DMS79 (cell line): ENCODE measurements at places on chromosomes 2 and 18.

DNA sequence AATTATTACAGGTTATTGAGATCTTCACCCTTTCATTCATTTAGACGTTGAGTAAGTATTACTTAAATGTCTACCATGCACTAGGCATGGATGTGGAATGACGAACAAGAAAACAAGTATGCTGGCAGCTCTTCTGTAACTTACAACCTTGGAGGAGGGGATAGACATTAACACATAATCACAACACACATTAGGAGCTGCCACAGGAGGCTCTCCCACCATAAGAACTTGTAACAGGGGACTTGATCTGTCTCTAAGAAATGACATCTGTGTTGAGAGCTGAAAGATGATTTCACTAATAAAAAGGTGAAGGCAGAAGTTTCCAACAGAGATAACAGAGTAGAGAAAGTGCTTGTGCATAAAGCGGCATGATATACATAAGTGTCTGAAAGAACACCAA lies 384.7 kb upstream of the ZEB2 start:
- no peak for DNase-seq

GRCh38 chr2:239157771-239158170 lies 243.0 kb downstream of the HDAC4 start:
- DNase-seq, result no peak

DNA sequence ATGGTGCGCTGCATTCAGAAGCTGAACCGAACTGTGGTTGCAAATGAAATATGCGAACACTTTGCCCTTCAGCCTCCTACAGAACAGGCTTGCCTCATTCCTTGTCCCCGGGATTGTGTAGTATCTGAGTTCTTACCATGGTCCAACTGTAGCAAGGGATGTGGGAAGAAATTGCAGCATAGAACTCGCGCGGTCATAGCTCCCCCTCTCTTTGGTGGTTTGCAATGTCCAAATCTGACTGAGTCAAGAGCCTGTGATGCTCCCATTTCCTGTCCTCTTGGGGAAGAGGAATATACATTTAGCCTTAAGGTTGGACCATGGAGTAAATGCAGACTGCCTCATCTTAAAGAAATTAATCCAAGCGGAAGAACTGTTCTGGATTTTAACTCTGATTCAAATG lies 291.4 kb downstream of the THSD7B start:
- no peak for DNase-seq

- no peak for DNase-seq
Measured at GRCh38 chr18:41887100-41887499, 67.9 kb upstream of the PIK3C3 start.

DNA sequence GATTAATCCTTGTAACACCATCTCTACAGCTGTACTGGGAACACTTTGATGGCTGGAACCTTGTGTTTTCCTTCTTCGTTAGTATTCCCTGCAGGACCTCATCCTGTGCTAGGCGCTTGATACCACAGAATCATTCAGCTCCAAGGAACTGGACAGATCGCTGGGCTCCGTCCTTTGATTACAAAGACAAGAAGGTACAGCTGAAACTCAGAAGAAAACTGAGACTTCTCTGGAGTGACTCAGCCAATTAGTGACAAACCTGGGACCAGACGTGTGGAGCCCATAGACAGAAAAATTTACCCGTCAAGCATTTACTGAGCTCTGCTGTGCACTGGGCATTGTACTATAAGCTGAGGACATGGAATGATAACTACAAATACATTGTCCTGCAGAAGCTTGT lies 67.3 kb downstream of the NCKAP5 start:
- no peak for DNase-seq

- no peak for DNase-seq
Measured at GRCh38 chr2:157150747-157151146, 106.8 kb upstream of the GALNT5 start.

DNA sequence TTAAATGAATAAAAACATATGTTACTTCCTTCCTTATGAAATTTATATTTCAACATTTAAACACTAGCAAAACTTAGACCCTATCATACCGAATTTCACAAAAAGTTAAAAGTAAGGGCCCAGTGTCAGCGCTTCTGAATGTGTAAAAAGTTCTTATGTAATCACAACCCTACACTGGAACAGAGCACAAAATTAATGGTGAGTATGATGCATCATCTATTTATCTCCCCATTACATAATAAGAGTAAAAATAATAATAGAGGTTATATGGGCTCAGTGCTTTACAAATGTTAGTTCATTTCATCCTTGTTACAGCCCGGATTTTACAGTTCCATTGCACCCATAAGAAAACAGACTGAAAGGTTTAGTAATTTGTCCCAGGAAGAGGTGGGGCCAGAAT lies 144.9 kb upstream of the POU3F3 start:
- no peak for DNase-seq

DNA sequence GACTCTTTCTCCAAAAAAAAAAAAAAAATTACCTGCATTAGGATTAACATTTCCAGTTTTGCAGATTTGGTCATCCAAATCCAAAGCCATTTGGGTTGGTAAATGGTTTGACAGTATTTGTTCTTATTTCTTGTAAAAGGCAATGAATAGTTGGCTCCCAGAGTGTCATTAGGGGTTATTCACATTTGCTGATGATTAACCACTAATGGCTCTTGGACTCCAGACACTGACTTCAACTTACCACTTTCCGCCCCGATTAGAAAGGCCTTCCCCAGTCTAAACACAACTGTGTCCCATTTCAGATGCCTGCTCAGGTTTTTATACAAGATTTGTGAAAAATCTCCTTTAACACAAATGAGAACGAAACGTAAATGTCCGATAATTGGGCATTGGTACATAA lies 9.6 kb upstream of the TGIF1 start:
- no peak for DNase-seq

- no peak for DNase-seq
Measured at GRCh38 chr2:149703281-149703680, 115.7 kb upstream of the MMADHC start.

GRCh38 chr2:121429119-121429903 lies 101.4 kb upstream of the RNU4ATAC start:
- no peak for DNase-seq

DNA sequence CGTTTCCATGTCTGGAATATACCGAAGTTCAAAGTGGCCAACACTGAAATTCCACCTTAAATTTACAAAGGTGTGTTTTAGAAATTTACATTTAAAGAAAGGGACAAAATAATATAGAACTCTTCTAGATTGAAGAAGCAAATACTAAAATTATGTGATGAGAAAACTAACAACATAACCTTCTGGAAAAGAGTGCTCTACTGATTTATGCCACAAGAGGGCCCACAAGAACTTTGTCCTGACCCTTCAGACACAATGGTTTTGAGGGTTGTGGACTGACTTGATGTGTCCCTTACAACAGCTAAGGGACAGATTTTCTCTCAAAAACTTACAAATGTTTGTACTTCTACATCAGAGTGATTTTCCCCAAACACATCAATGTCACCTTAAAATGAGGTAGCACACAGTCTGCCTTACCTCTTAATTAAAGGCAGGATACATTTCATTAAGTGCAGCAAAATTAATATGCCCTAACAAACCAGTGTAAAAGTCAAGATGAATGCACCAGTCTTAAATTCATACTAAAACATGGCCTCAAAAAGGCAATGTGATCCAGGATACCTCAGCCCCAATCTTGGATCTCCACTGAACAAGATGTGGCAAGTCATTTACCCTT lies 36.2 kb downstream of the EIF2AK3 start:
- no peak for DNase-seq

DNA sequence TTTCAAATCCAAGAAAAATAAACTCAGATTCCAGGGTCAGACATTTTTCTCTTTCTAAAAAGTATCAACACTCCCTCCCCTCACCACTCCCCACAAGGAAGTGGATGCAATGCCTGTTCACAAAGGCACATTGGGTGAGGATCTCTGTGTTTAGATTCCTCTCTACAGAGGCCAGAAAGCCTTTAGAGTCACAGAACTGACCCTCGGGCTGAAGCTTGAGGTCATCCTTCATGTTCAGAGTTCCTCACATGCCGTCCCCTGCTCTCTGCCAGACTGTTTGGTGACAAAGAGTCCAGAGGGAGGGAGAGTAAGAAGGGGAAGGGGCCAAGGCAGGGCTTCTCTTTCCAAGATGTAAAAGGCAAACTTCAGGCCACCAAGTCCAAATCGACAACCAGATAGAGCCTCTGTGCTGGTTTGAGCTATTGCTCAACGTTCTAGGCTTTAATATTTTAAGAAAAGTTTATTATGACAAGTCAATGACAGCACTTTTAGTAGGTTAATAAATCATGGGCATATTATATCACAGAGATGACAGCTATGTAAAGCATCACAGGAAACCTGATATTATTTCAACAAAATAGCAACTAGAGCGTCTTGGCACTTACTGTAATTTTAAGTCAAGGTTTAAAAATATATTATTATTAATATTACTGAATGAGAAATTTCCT lies 269.4 kb downstream of the ETAA1 start:
- DNase-seq, result no peak

DNA sequence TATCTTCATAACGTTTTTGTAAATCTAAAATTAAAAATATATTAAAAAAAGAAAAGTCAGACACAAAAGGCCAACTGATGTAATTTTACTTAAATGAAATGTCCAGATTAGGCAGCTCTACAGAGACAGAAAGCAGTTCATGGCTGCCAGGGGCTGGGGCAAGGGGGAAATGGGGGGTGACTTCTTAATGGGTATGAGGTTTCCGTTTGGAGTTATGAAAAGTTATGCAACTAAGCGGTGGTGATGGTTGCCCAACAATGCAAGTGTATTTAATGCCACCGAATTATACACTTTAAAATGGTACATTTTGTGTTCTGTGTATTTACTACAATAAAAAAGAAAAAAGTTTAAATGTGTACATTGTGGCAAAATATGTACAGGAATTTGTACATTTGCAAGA lies 70.2 kb upstream of the TEX51 start:
- DNase-seq, result no peak

DNA sequence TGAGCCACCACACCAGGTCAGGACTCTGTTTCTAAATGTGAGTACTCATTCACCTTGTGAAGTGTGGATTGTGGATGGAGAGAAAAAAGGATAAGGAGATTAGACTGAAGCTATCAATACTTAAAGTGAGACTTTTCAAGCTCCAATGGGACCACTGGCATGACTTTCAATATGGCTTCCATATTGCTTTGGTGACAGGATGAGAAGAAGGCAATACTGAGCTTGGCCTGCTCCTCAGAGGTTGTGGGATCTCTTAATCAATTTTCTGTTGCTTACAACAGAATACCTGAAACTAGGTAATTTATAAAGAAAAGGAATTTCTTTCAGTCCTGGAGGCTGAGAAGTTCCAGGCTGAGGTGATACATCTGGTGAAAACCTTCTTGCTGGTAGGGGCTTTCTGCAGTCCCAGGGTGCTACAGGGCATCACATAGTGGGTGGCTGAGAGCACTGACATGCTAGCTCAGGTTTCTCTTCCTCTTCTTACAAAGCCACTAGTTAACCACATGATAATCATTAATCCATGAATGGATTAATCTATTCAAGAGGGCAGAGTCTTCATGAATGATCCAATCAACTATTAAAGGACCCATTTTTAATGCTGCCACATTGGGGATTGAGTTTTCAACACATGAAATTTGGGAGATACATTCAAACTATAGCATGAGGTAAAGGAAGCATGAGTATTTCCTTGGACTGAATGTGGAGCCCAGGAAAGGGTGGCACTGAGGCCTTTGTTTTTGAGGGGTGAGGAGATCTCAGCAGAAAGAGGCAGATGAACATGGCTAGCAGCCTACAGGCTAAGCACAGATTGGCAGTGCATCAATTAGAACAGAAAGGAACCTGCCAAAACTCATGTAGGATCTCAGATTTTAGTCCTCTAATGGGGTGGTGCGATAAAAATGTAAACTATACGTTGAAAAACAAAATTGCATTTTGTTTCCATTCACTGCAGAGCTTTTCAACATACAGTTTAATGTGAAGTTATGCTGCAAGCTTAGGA lies 274.5 kb downstream of the PIK3C3 start:
- no peak for DNase-seq

- no peak for DNase-seq
Measured at GRCh38 chr2:3108105-3108504, 269.5 kb downstream of the EIPR1 start.

DNA sequence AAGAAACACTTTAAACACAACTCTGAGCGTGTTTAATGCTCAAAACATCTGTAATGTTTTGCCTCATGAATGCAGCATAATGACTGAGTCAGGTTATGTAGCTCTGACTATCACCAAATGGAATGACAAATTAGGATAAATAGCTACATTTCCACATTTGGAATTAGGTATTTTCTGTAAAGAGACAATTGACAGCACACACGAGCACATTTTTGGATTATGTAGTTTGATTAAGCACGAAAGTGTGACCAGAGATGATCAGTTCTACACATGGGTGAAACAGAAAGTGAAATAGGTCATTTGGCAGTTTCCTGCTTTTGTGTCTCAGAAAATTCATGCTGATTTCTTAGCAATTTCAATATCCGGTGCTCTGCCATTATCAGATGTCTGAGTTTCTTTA lies 29.0 kb downstream of the LPIN1 start:
- DNase-seq, result no peak

- DNase-seq, result no peak
Measured at GRCh38 chr2:42031281-42032223, 16.3 kb upstream of the PKDCC start.

DNA sequence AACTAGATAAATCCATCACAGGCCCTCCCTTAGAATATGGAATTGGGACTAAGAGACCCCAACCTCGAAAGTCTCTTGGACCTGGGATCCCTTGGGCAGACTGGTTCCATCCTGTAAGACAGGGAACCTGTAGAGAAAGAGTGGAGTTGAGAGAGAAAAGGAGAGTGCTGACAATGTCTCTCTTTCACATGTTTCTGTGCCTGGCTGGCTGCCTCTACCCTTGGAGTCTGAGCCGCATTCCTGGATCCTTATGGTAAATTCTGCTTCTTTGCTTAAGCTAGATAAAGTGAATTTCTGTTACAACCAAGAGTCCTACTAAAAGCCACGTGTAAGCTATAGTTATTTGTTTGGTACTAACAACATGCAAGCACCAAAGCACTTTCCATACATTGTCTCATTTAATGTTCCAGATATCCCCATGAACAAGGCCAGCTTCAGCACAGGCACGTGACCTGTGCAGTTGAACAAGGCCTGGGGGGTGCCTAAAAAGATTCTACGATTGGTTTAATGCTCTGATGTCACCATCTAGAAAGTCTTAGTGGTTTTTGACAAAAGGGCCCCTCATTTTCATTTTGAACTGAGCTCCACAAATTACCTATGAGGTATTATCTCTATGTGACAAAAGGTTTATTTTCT lies 2.1 kb upstream of the PUM2 start:
- DNase-seq, result no peak

- DNase-seq, result no peak
Measured at GRCh38 chr2:182924306-182924705, 57.9 kb upstream of the FRZB start.

- no peak for DNase-seq
Measured at GRCh38 chr2:19714926-19715325, 186.9 kb downstream of the TTC32 start.

- DNase-seq, result no peak
Measured at GRCh38 chr18:73913505-73913904, 234.1 kb downstream of the FBXO15 start.

DNA sequence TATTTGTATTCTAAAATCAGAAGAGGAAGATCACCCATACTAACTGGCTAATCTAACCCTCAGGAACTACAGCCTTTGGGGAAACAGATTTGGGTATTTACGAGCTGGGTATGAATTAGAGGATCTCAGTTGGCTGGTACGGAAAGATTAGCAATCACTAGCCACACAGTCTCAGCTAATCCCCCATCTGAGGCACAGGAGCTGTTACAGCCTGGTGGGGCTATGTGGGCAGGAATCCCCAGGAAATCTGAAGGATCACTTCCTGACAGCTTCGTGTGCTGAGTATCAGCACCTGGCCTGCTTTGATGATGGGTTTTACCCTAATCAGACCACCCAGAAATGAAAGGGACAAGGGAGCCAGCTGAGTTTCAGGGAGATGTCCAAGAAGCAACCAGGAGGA lies 206.3 kb downstream of the AFF3 start:
- DNase-seq, result no peak
